NCI-H187 treated with DMSO at 0.1 percent for 48 hours (cell line): ENCODE measurements at places on chromosomes 3 and 15.

GRCh38 chr3:51967384-51968169 is at the start of gene PCBP4:
Gene PCBP4, minus strand, starts transcription at chr3:51967454. Its CDS starts 6,214 bp downstream, at chr3:51961240.
- DNase-seq, result no peak

- DNase-seq, result no peak
Measured at GRCh38 chr15:62505762-62506161, 340.7 kb upstream of the C2CD4B start.

DNA sequence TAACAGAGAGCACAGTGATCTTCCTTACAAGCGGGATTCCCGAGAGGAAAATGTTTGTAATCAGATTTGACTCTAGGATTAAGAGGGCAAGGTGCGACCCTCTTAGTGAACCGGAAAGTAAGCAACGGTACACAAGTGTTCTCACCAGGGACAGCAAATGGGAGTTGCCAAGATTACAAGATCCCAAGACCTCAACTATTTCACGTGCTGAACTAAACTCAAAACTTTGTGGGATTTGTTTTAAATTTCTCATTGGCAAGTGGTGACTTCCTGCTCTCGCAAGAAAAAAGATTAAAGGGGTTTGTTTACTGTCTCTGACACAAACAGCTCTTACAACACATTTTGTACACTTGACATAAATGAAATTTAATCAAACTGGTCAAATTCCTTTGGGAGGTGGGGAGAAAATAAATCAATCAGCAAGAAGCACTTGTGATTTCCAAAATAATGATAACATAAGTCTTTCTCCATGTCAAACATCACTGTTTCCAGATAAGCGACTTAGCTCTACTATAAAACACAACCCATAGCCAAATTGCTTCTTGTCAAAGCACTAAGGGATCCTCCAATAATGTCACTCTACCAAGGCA is 2.2 kb upstream of the PGPEP1L start:
- DNase-seq, result no peak

GRCh38 chr3:125141596-125142419 is 70.7 kb downstream of the SLC12A8 start:
- no peak for DNase-seq

DNA sequence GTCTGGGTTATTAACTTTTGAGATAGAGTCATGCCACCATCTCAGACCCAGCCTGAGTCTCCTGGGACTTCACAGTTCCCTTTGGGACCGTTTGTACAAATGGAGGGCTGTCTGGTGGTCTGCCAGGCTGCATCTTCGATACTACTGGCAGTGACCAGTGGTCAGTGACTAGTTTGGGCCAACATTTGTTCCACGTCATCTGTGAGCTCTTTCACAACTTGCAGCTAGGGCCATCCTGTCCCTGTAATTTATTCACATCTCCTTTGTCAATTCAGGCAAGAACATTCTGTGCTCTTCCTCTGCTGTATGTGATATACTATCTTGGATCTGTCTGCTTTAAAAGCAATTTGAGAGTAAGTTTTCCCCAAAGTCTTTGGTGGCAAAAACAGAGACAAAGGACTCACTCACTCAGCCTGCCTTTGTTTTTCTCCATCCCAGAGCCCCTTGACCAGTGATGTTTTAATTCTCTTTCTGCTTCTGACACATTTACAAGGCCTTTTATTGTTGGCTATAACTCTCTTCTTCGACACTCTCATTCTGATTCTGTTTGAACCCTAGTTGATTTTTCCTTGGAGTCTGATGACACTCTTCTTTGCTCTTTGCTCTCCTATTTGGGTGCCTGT is 353.4 kb downstream of the EPHB1 start:
- DNase-seq, result no peak

GRCh38 chr15:78914027-78914764 is 30.6 kb downstream of the CTSH start:
- DNase-seq, result no peak

DNA sequence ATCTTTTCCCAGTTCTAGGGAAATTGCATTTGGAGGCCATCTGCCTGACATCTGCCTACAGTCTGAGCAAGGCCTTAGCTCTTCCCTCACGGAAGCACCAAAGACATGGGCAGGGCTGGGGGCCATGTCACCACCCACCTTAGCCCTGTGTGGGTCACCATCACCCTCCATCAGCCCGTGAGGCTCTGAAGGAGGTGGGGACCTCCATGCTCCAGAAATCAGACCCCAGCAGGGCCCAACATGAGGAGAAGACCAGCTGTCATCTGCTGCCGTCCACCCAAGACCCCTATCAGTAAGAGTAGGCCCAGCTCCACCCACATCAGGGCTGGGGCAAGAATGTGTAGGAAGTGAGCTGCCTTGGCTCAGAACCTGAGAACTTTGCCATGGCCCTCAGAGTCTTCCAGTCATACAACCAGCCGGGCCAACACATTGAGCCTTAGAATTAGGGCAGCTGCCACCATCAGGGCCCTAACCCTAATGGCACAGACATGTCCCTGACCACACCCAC is 1.9 kb downstream of the TMIE start:
- no peak for DNase-seq

- no peak for DNase-seq
Measured at GRCh38 chr3:124115279-124115678, 123.4 kb upstream of the ROPN1 start.

- no peak for DNase-seq
Measured at GRCh38 chr3:109161487-109162123, 25.1 kb downstream of the C3orf85 start.

DNA sequence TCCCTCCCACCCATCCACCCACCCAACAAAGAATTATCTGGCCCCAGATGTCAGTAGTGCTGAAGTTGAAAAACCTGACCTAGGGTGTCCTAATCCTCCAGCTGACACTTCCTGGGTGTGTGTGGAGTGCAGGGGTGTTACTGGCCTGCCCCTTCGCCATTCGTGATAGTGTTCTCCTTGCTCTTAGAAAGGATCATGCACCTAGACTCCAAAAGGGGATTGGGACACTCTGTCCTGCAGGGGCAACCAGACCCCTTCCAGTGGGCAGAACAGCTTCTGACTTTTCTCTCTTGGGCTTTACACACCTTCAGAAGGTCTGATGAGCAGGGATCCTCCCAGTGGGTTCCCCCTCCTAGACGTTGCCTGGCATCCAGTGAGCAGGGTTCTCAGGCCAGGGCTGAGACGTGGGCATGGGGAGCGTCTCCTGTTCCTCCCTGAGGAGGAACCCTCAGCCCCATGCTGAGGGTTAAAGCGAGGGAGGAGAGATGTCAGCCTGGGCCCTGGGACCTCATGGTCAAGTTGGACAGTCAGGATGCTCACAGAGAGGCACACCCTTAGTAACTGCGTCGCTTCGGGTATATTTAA is 75.0 kb downstream of the AAGAB start:
- DNase-seq, result no peak

- no peak for DNase-seq
Measured at GRCh38 chr15:89379818-89380217, 45.2 kb upstream of the POLG start.

- DNase-seq, result no peak
Measured at GRCh38 chr15:67175643-67176071, 78.8 kb downstream of the AAGAB start.

DNA sequence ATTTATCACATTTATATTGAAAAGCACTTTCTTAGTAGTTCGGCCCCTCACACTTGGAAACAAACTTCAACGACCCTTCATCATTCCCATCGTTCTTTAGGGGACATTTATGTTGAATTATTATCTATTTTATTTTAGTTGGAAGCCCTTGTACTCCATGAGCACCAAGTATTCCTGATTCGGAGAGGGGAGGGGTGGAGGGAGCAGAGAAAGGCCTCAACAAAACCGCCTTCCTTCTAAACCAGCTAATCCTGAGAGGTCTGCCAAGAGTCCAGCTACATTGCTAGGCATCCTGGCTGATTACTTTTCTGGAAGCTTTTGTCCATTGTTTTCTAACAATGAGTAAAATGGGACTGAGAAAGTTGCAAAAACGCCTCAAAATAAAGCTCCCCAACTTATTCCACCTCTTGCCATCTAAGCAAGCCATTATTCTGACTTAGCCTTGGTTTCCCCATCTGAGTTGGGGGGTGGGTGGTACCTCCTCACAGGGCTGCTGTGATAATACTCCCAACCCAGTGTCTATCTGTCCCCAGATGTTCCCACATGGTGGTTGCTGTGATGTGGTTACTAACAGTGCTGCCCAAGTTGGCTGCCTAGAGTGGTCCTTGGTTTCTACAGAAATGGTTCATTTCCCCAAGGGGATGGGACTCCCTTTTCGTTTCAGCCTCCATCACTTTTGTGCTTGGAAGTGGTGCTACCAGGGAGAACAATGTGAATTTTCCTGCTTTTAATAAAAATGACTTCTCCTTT is 1.2 kb upstream of the TMEM158 start:
- DNase-seq, result no peak

DNA sequence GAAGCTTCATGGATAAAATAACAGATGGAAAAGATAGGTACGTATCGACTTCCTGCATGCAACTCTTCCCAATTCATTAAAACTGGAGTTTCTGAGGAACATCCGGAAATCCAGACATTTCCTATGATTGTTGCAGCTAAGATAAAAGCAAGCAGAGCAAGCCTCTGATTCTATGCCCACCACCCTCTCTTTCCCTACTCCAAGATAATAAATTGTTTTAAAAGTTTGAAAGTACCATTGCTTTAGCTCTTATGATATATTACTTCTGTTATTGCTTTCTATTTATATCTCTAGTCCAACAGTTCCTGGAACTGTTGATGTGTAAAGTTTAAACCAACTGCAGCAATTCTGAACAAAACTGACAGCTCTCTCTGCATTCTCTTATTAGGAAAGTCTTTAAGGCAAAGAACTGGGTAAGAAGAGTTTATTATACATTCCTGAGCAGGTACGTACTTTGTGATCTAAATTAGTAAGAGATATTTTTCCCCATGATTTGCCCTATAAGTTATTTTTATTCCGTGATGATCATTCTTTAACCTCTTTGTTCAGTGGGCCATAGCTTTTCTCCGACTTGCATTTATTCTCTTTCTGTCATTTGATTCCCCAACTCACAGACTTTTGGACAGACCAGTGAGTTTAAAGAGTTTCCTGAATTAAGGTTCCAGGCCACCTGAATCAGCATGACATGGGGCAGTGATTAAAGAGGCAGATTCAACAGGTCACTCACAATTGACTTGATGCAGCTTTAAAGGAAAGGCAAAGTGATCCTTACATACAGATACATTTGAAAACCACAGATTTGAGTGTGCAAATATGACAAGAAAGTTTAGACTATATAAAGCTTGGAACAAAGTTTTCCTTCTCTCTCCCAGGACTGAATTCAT is 94.2 kb upstream of the THRB start:
- no peak for DNase-seq

DNA sequence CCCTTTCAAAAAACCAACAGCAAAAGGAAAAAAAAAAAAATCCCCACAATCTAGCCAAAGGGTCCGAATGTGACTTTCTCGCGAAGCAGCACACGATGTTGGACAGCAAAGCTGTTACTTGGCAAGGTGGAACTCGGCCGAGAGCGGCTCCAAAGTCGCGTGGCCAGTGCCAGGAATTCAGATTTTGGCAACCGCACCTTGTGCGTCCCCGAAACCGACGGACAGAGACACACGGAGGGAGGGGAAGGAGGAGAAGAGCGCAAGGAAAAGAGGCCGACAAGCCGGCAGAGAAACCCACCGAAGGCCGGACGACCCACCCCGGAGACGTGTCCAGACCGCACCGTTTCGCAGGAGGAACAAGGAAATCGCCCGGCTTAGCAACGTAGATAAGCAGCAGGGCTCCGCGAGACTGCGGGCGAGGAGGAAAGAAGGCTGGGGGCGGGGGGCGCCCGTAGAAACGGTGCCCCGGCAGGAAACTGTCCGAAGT is 517.3 kb downstream of the MECOM start:
- no peak for DNase-seq

- DNase-seq, result no peak
Measured at GRCh38 chr3:147397155-147397874, 9.0 kb downstream of the ZIC4 start.

- no peak for DNase-seq
Measured at GRCh38 chr15:57667171-57667849, 39.2 kb upstream of the POLR2M start.

- no peak for DNase-seq
Measured at GRCh38 chr3:57007521-57008460, 52.7 kb upstream of the SPATA12 start.

DNA sequence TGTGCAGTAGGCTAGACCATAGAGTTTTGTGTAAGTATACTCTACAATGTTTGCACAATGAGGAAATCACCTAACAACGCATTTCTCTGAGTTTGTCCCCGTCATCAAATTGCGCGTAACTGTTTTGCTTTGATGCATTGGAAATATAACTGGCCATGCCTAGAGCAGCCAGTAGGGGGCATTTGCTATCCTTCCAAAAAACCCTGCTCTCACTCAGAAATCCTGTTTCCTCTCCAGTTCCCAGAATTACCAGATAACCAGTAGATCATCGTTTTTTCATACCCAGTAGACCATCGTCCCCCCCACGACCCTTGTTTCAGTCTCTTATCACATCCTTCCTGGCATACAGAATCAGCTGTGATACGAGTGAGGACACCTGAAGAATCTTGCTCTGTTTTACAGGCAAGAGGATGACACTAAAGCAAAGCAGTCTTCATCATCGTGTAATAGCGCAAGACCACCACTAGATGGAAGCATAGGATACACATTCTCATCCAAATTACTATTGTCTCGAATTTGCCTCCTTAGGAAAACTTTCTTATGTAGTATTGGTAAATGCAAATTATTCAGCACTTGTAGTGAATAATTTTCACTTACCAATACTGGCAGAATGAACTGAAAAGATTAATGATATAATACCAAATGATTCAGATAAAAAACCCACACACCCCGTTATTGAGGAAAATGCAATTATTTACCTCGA is 4.4 kb upstream of the GABRR3 start:
- peak; percentile 65 for DNase-seq

GRCh38 chr3:108320746-108321350 is 24.5 kb downstream of the HHLA2 start:
- DNase-seq, result no peak

DNA sequence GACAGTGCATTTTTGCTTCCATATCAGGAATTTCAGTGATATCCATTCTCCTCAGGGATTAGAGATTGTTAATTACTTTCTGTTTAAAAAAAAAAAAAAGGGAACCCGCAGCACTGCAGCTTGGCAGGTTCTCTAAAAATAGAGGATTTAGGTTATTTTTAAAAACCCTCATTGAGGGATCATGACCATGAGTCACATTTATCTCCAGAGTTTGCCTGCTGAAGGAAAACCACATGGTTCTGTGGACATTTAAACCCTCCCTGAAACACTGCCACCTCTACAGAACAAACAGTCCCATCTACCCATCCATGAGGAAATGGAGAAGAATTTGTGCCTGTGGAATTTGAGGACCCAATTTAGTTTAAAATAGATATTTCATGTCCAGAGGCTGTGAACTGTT is 66.2 kb upstream of the UBE2E1 start:
- DNase-seq, result no peak

DNA sequence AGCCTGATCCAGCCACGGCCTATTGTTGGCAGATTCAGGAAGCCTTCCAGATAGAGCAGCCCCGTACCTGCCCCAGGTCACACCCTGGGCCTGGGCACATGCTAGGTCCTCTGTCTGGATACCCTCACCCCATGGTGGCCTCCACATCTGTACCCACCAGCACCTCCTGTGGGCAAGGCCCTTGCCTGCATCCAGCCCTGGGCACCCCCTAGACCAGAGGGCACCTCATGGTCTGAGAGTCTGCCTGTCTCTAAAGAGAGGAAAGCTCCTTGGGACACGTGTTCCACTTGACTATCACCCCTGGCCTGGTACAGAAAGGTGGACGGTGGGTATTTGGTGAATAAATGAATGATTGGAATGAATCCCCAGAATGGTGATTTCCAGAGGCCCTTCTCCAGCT is 8.9 kb upstream of the COMMD4 start:
- DNase-seq, result no peak

- DNase-seq, result no peak
Measured at GRCh38 chr3:48039487-48040190, 23.4 kb upstream of the MAP4 start.
